Caco-2 (cell line): ENCODE measurements at places on chromosomes 4 and X. TPM values are rescaled to one million over a fixed set of nuclear protein-coding genes. Genes with fewer than 3 reads are reported as not detected.
A peak's percentile ranks its signal among the peaks of the same experiment; 100 is the strongest.

S100G gene
- not detected in 2 replicates for total RNA-seq

UBE2D3 gene
- total RNA-seq, result 294 and 305 TPM in 2 replicates

BEX5 gene
- total RNA-seq, result not detected in 2 replicates

GPRASP2 gene
- 1.9 and 2.7 TPM in 2 replicates for total RNA-seq

SHROOM2 gene
- 12.7 and 14.2 TPM in 2 replicates for total RNA-seq

UGT2B11 gene
- 0.35 TPM in 1 of 2 replicates, not detected in the other for total RNA-seq

AFF2 gene
- total RNA-seq, result 0.16 and 0.42 TPM in 2 replicates

IRS4 gene
- not detected in 2 replicates for total RNA-seq

TADA2B gene
- total RNA-seq, result 17.2 and 21.8 TPM in 2 replicates

- H3K27ac ChIP-seq, result no peak overlapping the region
- H3K36me3 ChIP-seq, result peaks cover 2% of the 10 kb centered on the region; the same call in 1 of the 2 replicates
- no peak for DNase-seq
- H3K4me3 ChIP-seq, result no peak overlapping the region
- H3K4me1 ChIP-seq, result peaks cover 41% of the 10 kb centered on the region
Observed at GRCh38 chr4:41146196-41146595, 68.1 kb downstream of the APBB2 start.

- no peaks in the 10 kb centered on the region for H3K27me3 ChIP-seq
- no peak overlapping the region for H3K4me3 ChIP-seq
- H3K27ac ChIP-seq, result no peak overlapping the region
- H3K36me3 ChIP-seq, result no peaks in the 10 kb centered on the region
- DNase-seq, result no peak
Observed at GRCh38 chrX:153781428-153782047, 697 bp downstream of the SRPK3 start.

DNA sequence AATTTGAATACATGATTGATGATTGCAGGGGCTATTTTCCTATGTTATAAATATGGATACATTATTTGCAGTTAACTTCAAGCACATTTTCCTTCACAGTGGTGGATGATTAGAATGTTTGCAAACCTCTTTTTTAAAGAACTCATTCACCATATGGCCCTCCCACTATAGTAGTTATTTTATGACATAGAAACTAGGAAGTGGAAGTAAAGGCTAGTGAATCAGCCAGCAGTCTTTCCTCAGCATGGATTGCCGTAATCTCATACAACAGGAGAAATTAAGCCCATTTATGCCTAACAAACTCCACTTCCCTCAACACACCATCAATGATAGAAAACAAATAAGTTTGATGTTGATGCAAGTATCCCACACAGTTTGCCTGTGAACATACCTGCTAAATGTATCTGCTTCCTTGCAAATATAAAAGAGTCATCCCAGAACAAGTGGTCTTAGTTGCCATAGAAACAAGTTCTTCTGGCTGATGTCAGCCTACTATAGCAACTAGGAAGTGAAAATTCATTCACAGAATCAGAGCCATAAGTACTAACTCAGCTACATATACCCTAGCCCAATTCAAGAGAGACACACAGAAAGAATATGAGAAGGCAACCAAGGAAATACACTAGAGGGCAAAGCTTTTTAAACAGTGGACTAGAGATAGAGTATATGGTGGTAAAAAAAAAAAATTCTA is 100.9 kb upstream of the RADX start:
- H3K4me1 ChIP-seq, result no peaks in the 10 kb centered on the region
- DNase-seq, result no peak
- H3K36me3 ChIP-seq, result no peaks in the 10 kb centered on the region
- H3K27me3 ChIP-seq, result no peaks in the 10 kb centered on the region
- no peak overlapping the region for H3K27ac ChIP-seq

DNA sequence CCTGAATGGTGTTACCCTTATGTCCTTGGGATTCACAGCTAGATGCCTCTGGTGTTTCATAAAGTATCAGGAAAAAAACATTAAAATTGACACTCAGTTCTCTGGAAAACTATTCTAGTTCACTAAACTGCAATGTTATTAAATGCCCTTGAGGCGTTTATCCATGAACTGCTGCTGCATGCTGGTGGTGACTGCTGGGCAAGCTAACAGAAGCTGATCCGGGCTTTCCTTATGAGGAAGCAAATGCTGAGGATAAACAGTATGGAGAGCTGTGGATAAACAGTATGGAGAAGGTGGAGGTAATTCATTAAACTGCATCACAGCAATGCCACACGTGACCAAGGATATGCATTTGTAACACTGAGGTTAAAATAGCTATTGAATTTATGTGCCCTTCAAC is 227.0 kb downstream of the NR3C2 start:
- H3K36me3 ChIP-seq, result no peaks in the 10 kb centered on the region
- H3K27me3 ChIP-seq, result no peaks in the 10 kb centered on the region
- no peaks in the 10 kb centered on the region; the same call in 1 of the 2 replicates for H3K4me1 ChIP-seq
- H3K4me3 ChIP-seq, result no peak overlapping the region
- DNase-seq, result no peak

DNA sequence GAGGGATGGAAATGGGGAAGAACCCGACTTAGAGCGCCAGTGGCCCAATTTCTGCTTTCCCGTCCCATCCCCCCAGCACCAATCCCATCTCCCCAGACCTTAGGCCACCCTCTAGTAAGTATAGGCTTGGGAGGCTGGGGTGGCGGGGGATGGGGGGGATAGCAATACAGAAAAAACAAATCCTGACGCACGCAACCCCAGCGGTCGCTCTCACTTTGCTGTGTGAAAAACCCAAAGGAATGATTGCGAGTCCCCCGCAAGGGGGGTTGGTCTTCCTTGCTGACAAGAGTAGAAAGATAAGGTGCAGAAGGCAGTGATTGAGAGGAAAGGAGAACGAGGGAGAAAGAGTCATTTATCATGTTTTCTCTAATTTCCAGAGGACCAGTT is 863 bp downstream of the CPE start:
- no peak for DNase-seq
- no peak overlapping the region for H3K4me3 ChIP-seq
- H3K27ac ChIP-seq, result no peak overlapping the region
- H3K4me1 ChIP-seq, result peaks cover 5% of the 10 kb centered on the region

DNA sequence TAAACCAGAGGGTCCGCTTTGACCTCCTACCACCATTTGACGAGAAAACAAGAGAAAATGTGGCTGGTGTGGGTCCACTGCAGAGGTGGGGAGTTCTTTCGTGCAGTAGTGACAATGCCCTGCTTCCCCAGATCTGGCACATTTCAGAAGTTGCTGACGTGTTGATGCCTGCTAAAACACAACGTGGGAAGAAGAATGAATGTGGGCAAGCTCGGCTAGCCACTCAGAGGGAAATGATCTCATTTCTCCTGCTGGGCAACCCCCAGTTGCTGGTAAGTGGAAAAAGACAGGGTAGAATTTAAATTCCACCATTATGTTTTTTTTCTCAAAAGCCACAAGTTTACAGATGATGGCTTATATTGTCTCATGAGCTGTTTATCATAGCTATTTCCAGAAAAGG is 77.9 kb downstream of the LUZP4 start:
- H3K36me3 ChIP-seq, result no peaks in the 10 kb centered on the region
- DNase-seq, result no peak
- H3K4me3 ChIP-seq, result no peak overlapping the region
- peaks cover 26% of the 10 kb centered on the region for H3K4me1 ChIP-seq
- no peaks in the 10 kb centered on the region for H3K27me3 ChIP-seq
- H3K27ac ChIP-seq, result no peak overlapping the region

DNA sequence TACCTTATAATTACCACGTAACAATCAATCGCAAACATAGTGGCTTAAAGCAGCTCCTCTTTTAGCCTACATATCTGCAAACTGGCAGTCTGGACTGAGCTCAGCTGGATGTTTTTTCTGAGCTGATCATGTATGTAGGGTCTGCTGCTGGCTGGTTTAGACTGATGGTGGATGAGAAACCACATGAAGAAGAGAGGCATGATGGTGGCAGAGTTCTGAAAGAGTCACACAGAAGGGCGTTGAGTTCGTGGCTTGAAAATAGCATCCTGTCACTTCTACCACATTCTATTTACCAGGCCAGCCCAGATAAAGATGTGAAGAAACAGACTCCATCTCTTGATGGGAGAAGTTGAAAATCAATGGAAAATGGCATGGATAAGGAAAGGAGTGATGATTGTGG is 151.3 kb downstream of the SNCA start:
- no peak overlapping the region for H3K27ac ChIP-seq
- no peak for DNase-seq
- H3K4me1 ChIP-seq, result peaks cover 5% of the 10 kb centered on the region; the same call in 1 of the 2 replicates

GRCh38 chr4:87375719-87376291 is 15.2 kb downstream of the HSD17B11 start:
- peak; percentile 56 for DNase-seq
- no peak overlapping the region for H3K27ac ChIP-seq
- H3K27me3 ChIP-seq, result no peaks in the 10 kb centered on the region
- no peaks in the 10 kb centered on the region for H3K36me3 ChIP-seq

DNA sequence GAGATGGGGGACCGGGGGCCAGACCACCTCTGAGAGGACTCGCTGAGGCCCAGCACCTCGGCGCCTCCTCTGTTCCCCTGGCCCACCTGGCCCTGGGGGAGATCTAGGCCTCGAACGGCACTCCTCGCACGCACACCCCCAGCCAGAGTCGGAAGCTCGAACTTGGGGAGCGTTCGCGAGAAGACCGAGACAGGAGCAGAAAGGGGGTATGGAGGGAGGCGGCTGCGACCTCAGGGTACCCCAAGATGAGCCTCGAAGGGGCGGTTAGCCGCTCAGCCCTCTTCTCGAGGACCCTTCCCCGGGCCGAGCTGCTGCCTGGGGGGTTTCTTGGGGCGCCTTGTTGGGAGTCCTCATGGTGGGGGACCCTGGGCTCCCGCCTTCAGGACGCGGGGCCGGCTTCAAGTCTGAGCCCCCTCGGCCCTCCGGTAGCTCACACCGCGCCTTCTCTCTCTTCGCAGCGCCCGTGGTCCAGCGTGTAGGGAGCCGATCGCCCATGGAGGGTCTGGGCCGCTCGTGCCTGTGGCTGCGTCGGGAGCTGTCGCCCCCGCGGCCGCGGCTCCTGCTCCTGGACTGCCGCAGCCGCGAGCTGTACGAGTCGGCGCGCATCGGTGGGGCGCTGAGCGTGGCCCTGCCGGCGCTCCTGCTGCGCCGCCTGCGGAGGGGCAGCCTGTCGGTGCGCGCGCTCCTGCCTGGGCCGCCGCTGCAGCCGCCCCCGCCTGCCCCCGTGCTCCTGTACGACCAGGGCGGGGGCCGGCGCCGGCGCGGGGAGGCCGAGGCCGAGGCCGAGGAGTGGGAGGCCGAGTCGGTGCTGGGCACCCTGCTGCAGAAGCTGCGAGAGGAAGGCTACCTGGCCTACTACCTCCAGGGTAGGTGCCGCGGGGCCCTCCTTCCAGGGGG is 706 bp downstream of the DUSP9 start:
- DNase-seq, result no peak
- H3K4me1 ChIP-seq, result peaks cover 24% of the 10 kb centered on the region
- no peak overlapping the region for H3K27ac ChIP-seq

DNA sequence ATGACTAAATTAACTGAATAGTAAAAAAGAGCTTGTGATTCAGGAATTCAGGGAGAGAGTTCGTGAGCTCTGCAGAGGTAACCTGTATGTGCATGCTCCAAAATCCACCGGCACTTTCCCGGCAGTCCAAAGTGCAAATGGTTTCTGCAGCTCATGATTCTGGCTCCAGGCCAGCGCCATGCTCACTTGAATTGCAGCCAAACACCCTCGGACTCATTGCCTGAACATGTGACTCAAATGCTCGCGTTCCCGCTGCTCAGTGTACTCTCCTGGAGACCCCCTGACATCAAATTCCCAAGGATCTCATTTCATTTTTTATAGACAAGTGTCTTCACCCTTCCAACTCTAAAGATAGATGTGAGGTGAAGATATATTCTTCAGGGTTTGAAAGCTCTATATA is 44.1 kb upstream of the SH3RF1 start:
- DNase-seq, result peak; percentile 77
- peak overlapping the region; percentile 50 for H3K27ac ChIP-seq
- no peak overlapping the region for H3K4me3 ChIP-seq
- H3K4me1 ChIP-seq, result peaks cover 26% of the 10 kb centered on the region

- H3K4me3 ChIP-seq, result no peak overlapping the region
- no peaks in the 10 kb centered on the region for H3K27me3 ChIP-seq
- no peak for DNase-seq
Observed at GRCh38 chrX:39839371-39839770, 258.4 kb downstream of the BCOR start.

DNA sequence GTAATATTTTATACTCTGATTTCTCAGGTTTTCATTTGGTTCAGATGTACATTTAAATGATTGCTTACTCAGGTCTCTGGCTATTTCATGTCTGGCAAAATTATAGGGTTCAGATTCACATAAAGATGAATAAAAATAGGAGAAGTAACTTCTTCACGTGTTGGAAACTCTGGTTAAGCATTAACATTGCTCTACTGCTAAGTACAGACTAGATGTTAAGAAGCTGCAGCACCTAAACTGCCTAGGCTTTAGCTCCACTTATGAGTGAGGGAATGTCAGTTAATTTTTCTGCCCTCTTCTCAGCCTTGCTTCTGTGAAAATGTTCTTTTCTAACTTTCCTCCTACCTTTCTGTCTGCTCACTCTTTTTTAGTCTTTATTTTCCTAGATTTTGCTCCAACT is 361.2 kb downstream of the ARAP2 start:
- no peak overlapping the region for H3K4me3 ChIP-seq
- H3K36me3 ChIP-seq, result no peaks in the 10 kb centered on the region
- no peaks in the 10 kb centered on the region for H3K27me3 ChIP-seq
- no peak for DNase-seq
- no peaks in the 10 kb centered on the region for H3K4me1 ChIP-seq
- no peak overlapping the region for H3K27ac ChIP-seq
